ENCODE measurements at places on chromosomes 6 and 20.
A peak's percentile ranks its signal among the peaks of the same experiment; 100 is the strongest.

DNA sequence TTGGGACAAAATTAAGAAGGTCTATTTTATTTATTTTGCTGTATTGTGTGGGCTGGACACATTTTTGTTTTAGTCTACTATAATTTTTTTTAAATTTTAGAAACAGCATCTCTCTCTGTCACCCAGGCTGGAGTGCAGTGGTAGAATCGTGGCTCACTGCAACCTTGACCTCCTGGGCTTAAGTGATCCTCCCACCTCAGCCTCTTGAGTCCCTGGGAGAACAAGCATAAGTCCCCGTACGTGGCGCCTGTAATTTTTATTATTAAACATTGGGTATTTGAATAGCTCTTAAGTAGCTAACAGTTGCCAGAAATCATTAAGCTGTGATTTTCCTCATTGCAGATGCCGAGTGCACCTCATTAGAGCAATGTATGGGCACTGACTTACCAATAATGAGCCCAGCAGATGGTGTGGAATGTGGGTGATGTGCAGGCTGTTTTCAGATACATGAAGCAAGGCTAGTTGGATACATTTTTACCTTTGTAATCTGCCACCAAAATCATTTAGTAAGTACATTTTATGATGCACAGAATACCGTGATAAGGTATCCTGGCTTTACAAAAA is 10.3 kb upstream of the MAS1 start:
- DNase-seq = no peak
- H3K4me3 ChIP-seq = no peak overlapping the region
- H3K36me3 ChIP-seq = no peaks in the 10 kb centered on the region
- H3K27me3 ChIP-seq = no peaks in the 10 kb centered on the region
- no peak overlapping the region for H3K27ac ChIP-seq
- peaks cover 2% of the 10 kb centered on the region for H3K4me1 ChIP-seq

GRCh38 chr6:52546192-52546591 is 30.7 kb downstream of the TRAM2 start:
- DNase-seq = no peak
- H3K27me3 ChIP-seq = no peaks in the 10 kb centered on the region
- no peak overlapping the region for H3K4me3 ChIP-seq
- H3K4me1 ChIP-seq = peaks cover 12% of the 10 kb centered on the region
- H3K27ac ChIP-seq = no peak overlapping the region
- H3K36me3 ChIP-seq = no peaks in the 10 kb centered on the region

GRCh38 chr6:113181164-113181563 is 676.0 kb upstream of the MARCKS start:
- DNase-seq = no peak
- H3K4me1 ChIP-seq = no peaks in the 10 kb centered on the region
- H3K4me3 ChIP-seq = no peak overlapping the region
- H3K36me3 ChIP-seq = no peaks in the 10 kb centered on the region

DNA sequence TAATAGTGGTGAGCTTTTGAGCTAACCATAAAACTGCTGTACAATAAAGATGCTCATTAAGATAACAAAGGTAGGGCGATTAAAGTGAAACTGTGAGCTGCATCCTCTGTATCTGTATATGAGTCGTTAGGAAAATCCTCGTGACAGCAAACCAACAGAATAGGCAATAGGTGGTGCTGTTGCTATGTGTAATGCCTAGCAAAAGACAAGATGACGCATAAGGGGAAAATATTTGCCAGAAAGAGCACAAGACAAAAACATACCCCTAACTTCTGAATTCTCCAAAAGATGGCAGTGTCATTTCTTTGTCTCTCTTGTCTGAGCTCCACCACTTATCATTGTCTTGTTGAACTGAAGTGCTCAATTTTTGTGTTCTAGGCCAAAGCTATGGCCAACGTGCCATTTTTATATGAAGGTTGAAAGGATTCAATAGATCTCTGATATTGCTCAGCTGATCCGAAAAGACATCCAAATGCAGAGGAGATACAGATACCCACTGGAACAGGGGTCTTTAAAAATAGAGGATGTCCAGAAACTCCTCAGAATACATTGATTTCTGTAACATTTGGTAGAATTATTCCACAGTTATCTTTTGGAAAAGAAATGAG is 56.3 kb upstream of the ANKEF1 start:
- no peaks in the 10 kb centered on the region for H3K4me1 ChIP-seq
- no peaks in the 10 kb centered on the region for H3K36me3 ChIP-seq
- H3K27ac ChIP-seq = no peak overlapping the region
- H3K27me3 ChIP-seq = no peaks in the 10 kb centered on the region
- no peak for DNase-seq
- no peak overlapping the region for H3K4me3 ChIP-seq

- no peak overlapping the region for H3K4me3 ChIP-seq
- no peak overlapping the region for H3K27ac ChIP-seq
Measured at GRCh38 chr6:3665608-3666007, 85.9 kb downstream of the PXDC1 start.

GRCh38 chr6:105967917-105968602 is 118.1 kb upstream of the PRDM1 start:
- H3K27me3 ChIP-seq = no peaks in the 10 kb centered on the region
- H3K27ac ChIP-seq = no peak overlapping the region
- H3K36me3 ChIP-seq = peaks cover 3% of the 10 kb centered on the region
- H3K4me1 ChIP-seq = no peaks in the 10 kb centered on the region
- no peak overlapping the region for H3K4me3 ChIP-seq
- DNase-seq = no peak

- no peak for DNase-seq
- no peaks in the 10 kb centered on the region for H3K4me1 ChIP-seq
- no peak overlapping the region for H3K27ac ChIP-seq
- no peaks in the 10 kb centered on the region for H3K27me3 ChIP-seq
- H3K4me3 ChIP-seq = no peak overlapping the region
Measured at GRCh38 chr6:156554160-156554559, 223.0 kb upstream of the ARID1B start.

DNA sequence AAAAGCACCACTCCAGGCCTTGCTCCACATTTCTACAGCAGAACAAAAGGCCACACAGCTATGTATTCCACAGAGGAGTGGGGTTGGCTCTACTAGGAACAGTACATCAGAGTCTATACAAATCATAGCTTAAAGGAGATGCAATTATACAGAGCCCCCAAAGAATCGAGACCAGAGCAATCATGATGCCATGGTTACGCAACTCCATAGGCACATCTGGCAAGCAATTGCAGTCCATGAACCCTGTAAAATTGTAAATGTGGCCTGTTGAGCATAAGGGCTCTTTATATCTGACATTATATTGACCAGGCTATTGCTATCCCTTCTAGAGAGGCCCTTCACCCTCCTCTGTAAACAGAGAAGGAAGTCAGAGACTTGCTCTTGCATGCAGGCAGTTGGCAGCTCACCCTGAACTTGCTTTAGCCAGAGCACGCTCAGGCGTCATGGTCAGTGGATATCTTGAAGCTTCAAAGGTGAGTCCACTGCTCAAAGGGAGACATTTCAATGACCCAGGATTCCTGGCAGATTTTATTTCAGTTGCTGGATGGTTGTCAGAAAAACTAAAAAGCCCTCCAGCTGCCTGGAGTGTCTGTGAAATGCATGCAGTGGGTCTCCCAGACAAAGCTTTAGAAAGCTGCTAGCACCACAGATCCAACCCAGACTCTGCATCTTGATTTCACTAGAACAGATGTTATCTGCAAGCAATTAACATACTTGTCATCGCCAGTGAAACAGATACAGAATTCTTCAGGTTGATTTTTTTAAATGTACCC is 357.2 kb downstream of the CENPW start:
- DNase-seq = no peak
- no peak overlapping the region for H3K27ac ChIP-seq
- no peaks in the 10 kb centered on the region for H3K4me1 ChIP-seq
- no peaks in the 10 kb centered on the region for H3K36me3 ChIP-seq
- no peak overlapping the region for H3K4me3 ChIP-seq

- no peak for DNase-seq
- H3K27me3 ChIP-seq = no peaks in the 10 kb centered on the region
Measured at GRCh38 chr6:13053006-13053461, 275.3 kb downstream of the TBC1D7 start.

GRCh38 chr6:2007165-2007564 is 238.2 kb downstream of the GMDS start:
- H3K36me3 ChIP-seq = no peaks in the 10 kb centered on the region
- DNase-seq = no peak
- H3K27me3 ChIP-seq = no peaks in the 10 kb centered on the region
- H3K27ac ChIP-seq = no peak overlapping the region
- H3K4me1 ChIP-seq = no peaks in the 10 kb centered on the region

DNA sequence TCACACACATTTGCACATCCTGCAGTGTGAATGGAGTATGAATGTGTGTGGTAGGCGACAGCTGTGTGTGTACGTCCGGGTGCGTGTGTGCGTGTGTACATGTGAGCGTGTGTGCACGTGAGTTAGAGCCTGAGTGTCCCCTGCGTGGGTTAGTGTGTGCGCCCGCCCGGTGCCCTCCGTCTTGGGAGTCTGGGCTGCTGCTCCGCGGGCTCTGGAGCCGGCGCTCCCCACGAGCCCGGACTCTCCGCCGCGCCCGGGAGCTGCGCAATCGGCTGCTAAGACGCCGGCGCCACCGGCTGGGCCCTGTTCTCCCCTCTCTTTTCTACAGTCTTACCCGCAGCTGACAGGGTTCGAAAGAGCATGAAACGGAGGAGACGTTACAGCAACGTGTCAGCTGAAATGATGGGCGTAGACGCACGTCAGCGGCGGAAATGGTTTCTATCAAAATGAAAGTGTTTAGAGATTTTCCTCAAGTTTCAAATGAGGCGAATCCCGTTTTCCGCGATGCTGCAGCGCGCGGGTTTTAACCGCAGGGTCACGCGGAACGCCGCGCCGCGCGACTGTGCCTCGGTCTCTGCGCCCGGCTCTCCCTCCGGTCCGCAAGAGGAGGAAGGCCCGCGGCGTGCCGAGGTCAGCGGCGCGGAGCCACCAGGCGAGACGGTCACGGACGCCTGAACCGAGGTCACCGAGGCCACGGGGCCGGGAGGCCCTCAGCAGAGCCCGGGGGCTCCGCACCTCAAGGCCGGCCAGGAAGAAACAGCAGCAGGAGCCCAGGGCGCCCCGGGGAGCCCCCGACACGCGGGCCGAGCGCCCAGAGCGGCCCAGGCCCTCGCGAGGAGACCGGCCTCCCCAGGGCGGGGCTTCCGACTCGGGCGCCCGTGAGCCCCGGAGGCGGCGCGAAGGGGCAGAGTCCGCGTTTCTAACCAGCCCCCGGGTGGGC is 95.3 kb upstream of the BHLHE23 start:
- peak overlapping the region; percentile 64 for H3K4me3 ChIP-seq
- H3K27me3 ChIP-seq = peaks cover 22% of the 10 kb centered on the region
- H3K4me1 ChIP-seq = peaks cover 3% of the 10 kb centered on the region

- peaks cover 15% of the 10 kb centered on the region for H3K4me1 ChIP-seq
- no peak overlapping the region for H3K27ac ChIP-seq
- DNase-seq = no peak
- no peak overlapping the region for H3K4me3 ChIP-seq
Measured at GRCh38 chr20:4018023-4018748, 2.8 kb upstream of the RNF24 start.

Data from H9 (cell line).